Activated CD4-positive, alpha-beta T cell treated with anti-CD3 and anti-CD28 coated beads, Interleukin-2, amount 10 ng/mL, durations not matched to agents 7 days and 5 days (primary cell): ENCODE measurements at places on chromosomes 7 and 10.

DNA sequence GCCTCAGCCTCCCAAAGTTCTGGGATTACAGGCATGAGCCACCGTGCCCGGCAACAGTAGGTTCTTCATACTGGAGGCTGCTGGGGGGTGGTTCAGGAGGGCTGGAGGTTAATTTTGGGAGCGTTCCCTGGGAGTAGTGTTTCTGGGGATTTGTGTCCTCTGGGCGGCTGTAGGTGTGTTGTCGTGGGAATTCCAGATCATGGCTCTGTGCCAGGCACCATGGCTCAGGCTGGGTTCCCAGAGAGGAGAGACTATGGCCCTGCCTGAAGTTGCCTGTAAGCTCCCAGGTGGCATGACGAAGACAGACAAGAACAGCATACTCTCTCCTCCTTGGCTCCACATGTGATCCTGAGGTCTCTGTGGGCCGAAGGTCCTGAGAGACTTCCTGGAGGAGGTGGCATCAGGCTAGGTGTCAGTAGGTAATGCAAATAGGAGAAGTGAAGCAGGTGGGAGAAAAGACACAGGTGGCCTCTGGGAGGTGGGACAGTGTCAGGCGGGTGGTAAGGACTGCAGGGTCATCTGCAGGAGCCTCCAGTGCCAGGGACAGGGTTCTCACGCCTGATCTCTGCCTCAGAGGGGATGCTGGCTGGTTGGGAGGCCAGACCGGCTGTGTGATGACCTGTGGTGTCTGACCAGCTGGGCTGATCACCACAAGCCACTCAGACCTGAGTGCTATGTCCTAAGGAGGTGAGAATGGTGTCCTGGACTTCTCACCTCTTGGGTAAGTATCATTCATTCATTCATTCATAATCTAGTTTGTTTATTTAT is 18.7 kb downstream of the CLIP2 start:
- DNase-seq: no peak

DNA sequence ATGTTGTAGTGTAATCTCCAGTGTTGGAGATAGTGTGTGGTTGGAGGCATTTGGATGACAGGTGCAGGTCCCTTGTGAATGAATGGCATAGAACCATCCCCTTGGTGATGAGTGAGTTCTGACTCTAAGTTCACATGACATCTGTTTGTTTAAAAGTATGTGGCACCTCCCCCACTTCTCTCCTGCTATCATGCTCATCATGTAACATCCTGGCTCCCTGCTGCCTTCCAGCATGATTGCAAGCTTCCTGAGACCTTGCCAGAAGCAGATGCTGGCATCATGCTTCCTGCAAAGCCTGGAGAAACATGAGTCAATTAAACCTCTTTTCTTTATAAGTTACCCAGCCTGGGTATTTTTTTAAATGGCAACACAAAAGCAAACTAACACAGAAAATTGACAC is 499.0 kb upstream of the SEMA3D start:
- DNase-seq: no peak

- DNase-seq: no peak
Observed at GRCh38 chr10:62573929-62574328, 199.8 kb downstream of the ZNF365 start.

GRCh38 chr7:86968618-86969017 is 90.8 kb downstream of the ELAPOR2 start:
- DNase-seq: no peak

- DNase-seq: no peak
Observed at GRCh38 chr7:104113788-104114187, 94.0 kb downstream of the ORC5 start.

- no peak for DNase-seq
Observed at GRCh38 chr10:68296843-68297663, 34.8 kb upstream of the HNRNPH3 start.
